Fibroblast of skin of back (primary cell): ENCODE measurements at places on chromosomes 13 and 19.

- DNase-seq: no peak
Measured at GRCh38 chr13:22405891-22406290, 735.0 kb downstream of the FGF9 start.

GRCh38 chr19:45917421-45918091, 3.0 kb upstream of the NANOS2 start:
- no peak for DNase-seq

- peak; percentile 59 for DNase-seq
Measured at GRCh38 chr13:32314271-32315237, 609 bp downstream of the ZAR1L start.

- DNase-seq: no peak
Measured at GRCh38 chr19:52716522-52716921, 18.3 kb downstream of the ZNF611 start.

DNA sequence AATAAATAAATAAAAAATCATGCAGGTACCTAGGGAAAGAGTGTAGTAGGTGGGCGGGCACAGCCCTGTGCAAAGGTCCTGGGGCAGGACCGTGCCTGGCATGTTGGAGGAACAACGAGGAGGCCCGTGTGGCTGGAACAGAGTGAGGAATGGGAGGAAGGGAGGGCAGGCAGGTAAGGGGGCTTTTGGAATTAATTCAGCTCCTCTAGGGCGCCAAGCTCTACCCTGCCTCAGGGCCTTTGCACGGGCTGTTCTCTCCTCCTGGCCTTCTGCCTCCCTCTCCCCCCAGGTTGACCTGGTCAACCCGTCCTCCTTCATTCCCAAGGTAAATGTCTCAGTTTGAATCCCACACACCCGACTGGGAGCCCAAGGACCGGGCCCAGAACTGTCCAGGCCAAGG, 31.1 kb upstream of the SEMA6B start:
- DNase-seq: no peak

DNA sequence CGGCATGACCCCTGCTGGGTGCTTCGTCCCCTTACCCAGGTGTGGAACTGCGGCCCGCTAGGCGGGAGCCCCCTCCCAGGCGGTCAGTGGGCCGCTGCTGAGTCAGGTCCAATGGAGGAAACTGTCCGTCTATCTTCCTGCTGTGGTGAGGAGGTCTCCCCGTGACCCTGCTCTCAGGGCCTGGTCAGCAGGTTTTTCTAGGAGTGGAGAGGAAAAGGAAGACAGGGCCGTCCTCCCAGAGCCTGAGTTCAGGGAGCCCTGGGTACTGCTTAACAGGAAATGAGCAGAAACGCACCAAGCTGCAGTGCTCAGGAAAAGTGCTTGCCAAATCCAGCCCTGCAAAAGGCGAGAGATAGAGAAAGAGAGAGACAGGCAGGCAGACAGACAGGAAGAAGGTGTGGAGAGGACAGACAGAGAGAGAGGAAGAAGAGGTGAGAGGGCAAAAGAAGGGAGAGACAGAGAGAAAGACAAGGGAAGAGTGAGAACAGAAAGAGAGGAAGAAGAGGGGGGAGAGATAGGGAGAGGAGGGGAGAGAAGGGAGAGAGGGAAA, 10.3 kb downstream of the SH3GL1 start:
- no peak for DNase-seq

DNA sequence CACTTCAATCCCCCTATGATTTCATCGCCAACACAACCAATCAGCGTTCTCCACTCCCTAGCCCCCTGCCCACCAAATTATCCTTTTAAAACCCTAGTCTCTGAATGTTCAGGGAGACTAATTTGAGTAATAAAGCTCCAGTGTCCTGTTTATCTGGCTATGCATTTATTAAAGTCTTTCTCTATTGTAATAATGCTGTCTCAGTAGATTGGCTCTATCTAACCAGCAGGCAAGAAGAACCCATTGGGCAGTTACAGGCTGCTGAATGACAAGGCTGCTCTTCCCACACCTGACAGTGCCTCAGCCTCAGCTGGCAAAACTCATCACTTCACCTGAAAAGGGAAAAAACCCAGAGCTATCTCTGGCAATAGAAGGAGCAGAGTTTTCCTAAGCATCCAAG, 20.2 kb upstream of the CHST8 start:
- DNase-seq: no peak

GRCh38 chr13:52414963-52415362, 9.0 kb upstream of the THSD1 start:
- peak; percentile 78 for DNase-seq

- no peak for DNase-seq
Measured at GRCh38 chr13:26021516-26021915, 30.3 kb downstream of the SHISA2 start.

DNA sequence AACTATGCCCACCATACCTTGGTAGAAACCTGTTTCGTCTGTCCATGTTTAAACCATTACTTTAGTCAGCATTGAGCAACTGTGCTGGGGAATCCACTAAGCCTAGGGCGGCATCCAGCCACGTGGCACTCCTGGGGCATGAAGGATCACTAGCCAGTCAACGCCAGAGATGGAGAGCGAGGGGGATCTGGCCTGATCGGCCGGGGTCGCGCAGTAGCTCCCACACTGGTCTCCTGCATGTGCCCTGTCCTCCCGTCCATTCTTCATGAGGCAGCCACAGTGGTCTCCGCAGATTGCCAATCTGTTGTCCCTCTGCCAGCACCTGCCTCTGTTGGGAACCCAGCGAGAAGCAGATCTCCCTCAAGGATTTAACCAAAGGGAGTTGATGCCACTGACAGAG, 109.4 kb downstream of the DPF1 start:
- no peak for DNase-seq

- peak; percentile 97 for DNase-seq
Measured at GRCh38 chr13:42832341-42833096, 51.1 kb downstream of the FAM216B start.

- DNase-seq: peak; percentile 50
Measured at GRCh38 chr13:44523146-44524015, 52.7 kb downstream of the TSC22D1 start.

DNA sequence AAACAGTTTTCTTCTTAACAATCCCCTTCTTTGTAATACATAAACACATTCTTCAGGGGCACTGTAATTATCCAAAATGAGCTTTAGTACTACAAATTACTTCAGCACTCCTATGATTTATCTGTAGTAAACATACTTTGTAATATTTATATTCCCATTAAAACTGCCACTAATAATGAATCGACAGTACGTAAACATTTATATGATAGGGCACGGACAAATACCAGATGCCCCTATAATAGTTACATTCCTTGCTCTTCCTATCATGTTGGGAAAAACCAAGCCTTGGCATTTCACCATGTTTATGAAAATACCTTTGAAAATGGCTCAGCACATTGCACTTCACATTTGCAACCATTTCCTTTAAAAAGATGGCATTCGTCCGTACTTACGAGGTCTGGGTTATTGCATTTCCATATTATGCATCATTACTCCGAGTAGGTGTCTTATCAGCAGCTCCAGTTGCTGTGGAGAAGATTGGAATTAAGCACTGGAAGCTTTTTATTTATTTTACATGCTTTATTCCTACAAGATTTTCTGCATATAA, 1043.4 kb downstream of the DIAPH3 start:
- no peak for DNase-seq

GRCh38 chr13:93039131-93039530, 187.5 kb upstream of the GPC6 start:
- peak; percentile 56 for DNase-seq

GRCh38 chr19:29587518-29587986, 18.5 kb upstream of the POP4 start:
- DNase-seq: peak; percentile 39

DNA sequence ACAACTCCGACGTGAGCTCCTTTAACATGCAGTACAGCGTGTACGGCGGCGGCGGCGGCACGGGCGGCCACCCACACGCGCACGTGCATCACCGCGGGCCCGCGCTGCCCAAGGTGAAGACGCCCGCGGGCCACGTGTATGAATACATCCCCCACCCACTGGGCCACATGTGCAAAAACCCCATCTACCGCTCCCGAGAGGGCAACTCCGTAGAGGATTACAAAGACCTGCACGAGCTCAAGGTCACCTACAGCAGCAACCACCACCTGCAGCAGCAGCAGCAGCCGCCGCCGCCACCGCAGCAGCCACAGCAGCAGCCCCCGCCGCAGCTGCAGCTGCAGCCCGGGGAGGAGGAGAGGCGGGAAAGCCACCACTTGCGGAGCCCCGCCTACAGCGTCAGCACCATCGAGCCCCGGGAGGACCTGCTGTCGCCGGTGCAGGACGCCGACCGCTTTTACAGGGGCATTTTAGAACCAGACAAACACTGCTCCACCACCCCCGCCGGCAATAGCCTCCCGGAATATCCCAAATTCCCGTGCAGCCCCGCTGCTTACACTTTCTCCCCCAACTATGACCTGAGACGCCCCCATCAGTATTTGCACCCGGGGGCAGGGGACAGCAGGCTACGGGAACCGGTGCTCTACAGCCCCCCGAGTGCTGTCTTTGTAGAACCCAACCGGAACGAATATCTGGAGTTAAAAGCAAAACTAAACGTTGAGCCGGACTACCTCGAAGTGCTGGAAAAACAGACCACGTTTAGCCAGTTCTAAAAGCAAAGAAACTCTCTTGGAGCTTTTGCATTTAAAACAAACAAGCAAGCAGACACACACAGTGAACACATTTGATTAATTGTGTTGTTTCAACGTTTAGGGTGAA, 6.6 kb downstream of the SLITRK5 start:
- no peak for DNase-seq

- no peak for DNase-seq
Measured at GRCh38 chr19:2291185-2291751, 9.3 kb upstream of the PEAK3 start.

GRCh38 chr13:94329754-94330551, 149.5 kb downstream of the DCT start:
- DNase-seq: peak; percentile 90

- DNase-seq: no peak
Measured at GRCh38 chr13:59504407-59504806, 659.3 kb downstream of the DIAPH3 start.

GRCh38 chr13:57878291-57878690, 246.7 kb downstream of the PCDH17 start:
- no peak for DNase-seq

DNA sequence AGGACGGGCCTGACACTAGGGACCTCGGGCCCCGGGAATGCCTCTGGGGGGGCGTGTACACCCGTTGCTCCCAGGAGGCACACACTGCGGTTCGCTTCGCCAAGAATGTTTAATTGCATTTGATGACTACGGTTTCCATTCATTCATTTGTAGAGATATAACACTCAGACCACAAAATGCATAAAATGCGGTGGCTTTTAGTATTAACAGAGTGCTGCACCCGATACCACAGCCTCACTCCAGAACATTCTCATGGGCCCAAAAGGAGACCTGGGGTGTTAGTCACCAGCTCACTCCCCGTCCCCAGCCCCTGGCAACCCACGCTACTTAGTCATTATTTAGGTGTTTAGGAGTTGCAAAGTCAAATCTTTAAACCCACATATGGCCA, 21.8 kb downstream of the HCN2 start:
- peak; percentile 97 for DNase-seq

DNA sequence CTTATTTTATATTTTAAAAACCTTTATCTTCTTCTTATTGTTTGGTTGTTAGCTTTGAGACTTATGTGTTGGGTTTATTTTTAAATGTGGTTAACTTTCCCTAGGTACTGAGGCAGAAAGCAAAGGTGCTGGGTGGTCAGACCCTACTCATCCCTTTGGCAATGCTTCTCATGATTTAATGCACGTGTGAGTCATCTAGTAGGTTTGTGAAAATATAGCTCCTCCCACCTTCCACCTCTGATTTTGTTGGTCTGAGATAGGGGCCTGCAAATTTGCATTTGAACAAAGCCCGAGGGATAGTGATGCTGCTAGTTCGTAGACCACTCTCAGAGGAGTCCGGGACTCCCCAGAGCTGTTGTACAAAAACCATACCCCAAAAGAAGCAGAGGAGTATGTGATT, 771.3 kb upstream of the ARGLU1 start:
- no peak for DNase-seq

- DNase-seq: no peak
Measured at GRCh38 chr19:2867025-2867991, at the start of gene ZNF556. Gene ZNF556, plus strand, starts transcription at chr19:2867335. Its CDS starts 87 bp downstream, at chr19:2867422.

GRCh38 chr19:49133621-49134454, 14.5 kb downstream of the PPFIA3 start:
- no peak for DNase-seq

- peak; percentile 5 for DNase-seq
Measured at GRCh38 chr19:23554548-23554947, 132.5 kb downstream of the ZNF675 start.

- DNase-seq: no peak
Measured at GRCh38 chr19:13930402-13930801, 7.8 kb downstream of the PODNL1 start.

DNA sequence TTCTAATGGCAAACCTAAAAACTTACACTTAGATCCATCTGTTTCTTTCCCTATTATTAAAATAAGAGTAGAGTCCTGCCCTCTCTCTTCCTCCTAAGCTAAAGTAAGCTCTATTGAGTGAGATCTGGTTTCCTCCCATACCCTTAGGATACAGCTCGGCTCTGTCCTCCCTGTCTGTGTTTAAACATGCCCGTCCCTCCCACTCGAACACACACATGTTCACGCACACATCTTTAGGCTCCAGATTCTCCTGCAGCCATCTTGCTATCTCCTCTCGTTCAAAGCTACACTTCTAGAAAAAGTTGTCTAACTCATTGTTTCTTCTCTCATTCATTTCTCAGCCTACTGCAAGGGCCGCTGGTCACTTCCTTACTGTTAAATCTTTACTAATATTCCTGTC, 15.1 kb upstream of the CEBPG start:
- no peak for DNase-seq

DNA sequence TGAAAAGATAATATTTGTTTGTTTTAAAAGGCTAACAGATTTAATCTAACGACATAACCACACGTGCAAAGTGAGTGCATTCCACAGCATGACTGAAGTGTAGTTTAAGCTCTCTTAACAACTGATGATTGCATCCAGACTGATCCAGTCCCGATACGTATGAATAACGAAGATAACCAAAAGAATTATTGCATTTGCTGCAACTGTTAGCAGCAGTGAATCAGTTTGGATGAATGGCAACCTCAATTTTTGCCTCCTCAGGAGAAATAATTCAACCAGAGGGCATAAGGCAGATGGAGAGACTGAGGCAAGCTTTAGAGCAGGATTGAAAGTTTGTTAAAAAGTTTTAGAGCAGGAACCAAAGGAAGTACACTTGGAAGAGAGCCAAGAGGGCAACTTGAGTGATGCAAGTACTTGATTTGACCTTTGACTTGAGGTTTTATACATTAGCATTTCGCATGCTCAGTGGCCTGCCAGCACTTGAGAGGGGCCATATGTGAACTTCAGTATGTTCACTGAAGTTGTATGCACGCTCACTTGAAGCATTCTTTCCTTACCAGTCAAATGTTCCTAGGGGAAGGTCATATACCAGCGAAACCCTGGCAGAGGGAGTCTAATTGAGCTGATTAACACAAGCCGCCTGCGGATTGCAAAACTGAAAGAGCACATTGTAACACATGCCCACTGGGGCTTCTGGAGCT, 835.0 kb upstream of the PCDH20 start:
- peak; percentile 1 for DNase-seq

- no peak for DNase-seq
Measured at GRCh38 chr13:95745752-95746151, 68.8 kb downstream of the DNAJC3 start.

GRCh38 chr13:81487151-81487550, 1146.2 kb upstream of the SPRY2 start:
- peak; percentile 2 for DNase-seq

- no peak for DNase-seq
Measured at GRCh38 chr13:94776956-94777355, 64.6 kb upstream of the SOX21 start.
